ENCODE measurements at places on chromosomes 7 and 10.

- no peak overlapping the region for H3K27ac ChIP-seq
- H3K4me3 ChIP-seq, result no peak overlapping the region
Measured at GRCh38 chr10:26087666-26088065, 128.9 kb upstream of the GAD2 start.

- H3K4me1 ChIP-seq, result no peaks in the 10 kb centered on the region
- H3K27ac ChIP-seq, result no peak overlapping the region
- H3K4me3 ChIP-seq, result no peak overlapping the region
- H3K36me3 ChIP-seq, result no peaks in the 10 kb centered on the region
Measured at GRCh38 chr10:64257704-64258103, 736.5 kb downstream of the REEP3 start.

GRCh38 chr10:33270971-33271370 lies 63.5 kb downstream of the NRP1 start:
- no peaks in the 10 kb centered on the region for H3K27me3 ChIP-seq
- DNase-seq, result no peak
- H3K27ac ChIP-seq, result peak overlapping the region; percentile 55
- H3K4me1 ChIP-seq, result peaks cover 41% of the 10 kb centered on the region
- H3K4me3 ChIP-seq, result no peak overlapping the region

DNA sequence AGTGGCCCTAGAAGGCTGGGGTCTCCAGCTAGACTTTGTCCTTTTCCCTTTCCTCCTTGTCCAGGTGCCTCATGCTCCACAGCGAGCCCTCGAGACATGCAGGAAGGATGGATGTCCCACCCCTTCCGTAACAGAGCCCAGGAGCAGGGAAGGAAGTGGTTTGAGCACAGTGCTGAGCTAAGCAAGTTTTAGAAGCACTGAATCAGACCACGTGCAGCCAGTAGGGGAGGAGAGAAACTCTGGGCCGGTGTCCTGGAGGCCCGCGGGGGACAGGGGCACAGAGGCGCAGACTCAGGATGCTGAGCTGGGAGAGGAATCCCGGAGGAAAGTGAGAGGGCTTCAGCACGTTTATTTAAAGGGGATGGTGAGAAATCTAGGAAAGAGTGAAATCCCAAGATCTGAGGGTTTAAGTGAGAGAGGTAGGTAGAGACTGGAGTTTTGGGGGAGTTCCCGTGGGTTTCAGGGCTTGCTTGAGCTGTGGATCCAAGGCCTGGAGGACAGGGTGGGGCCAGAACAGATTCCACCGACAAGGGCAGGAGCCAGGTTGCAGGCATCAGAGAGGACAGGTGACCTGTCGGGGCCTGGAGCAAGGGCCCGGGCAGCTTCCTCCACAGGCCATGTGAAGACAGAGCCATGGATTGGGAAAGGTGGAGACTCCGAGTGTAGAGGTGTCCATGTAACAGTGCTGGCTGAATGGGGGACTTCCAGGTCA lies 4.4 kb upstream of the IRF5 start:
- peaks cover 7% of the 10 kb centered on the region for H3K4me1 ChIP-seq
- H3K4me3 ChIP-seq, result no peak overlapping the region
- H3K36me3 ChIP-seq, result no peaks in the 10 kb centered on the region
- no peak for DNase-seq
- H3K27ac ChIP-seq, result no peak overlapping the region

GRCh38 chr10:58920655-58921003 lies 255.8 kb upstream of the PHYHIPL start:
- no peak for DNase-seq
- peaks cover 23% of the 10 kb centered on the region for H3K4me1 ChIP-seq
- no peaks in the 10 kb centered on the region for H3K27me3 ChIP-seq
- no peak overlapping the region for H3K4me3 ChIP-seq

DNA sequence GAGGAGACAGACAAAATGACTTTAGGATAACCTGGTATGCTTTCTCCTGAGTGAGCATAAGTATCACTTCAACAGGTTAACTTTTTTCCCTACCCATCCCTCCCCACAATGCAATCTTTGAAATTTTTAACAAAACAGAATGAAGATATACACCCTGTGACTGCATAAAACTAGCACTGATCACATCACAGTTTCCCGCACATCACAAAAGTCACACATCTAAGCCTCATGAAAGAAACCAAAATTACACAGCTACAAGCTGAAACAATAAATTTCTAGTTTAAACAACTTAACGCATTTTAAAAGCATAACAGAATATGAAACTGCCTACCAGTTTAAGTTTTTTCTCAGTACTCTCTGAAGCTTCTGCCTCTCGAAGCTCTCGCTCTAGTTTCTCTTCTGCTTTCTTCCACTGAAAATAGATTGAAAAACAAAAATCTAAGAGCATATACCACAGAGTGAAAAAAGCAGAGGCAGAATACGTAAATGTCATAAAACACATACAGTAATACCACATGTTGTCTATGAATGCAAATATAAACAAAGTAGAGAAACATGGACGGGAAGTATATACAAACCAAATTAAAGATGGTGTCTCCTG lies 18.1 kb downstream of the NOC3L start:
- DNase-seq, result no peak
- H3K4me1 ChIP-seq, result no peaks in the 10 kb centered on the region
- no peak overlapping the region for H3K27ac ChIP-seq

GRCh38 chr7:95927756-95928155 lies 155.4 kb downstream of the DYNC1I1 start:
- H3K4me1 ChIP-seq, result no peaks in the 10 kb centered on the region
- H3K27ac ChIP-seq, result no peak overlapping the region
- H3K36me3 ChIP-seq, result no peaks in the 10 kb centered on the region
